ENCODE measurements at places on chromosomes 5 and 9. TPM values are rescaled to one million over a fixed set of nuclear protein-coding genes. Genes with fewer than 3 reads are reported as not detected.

DNA sequence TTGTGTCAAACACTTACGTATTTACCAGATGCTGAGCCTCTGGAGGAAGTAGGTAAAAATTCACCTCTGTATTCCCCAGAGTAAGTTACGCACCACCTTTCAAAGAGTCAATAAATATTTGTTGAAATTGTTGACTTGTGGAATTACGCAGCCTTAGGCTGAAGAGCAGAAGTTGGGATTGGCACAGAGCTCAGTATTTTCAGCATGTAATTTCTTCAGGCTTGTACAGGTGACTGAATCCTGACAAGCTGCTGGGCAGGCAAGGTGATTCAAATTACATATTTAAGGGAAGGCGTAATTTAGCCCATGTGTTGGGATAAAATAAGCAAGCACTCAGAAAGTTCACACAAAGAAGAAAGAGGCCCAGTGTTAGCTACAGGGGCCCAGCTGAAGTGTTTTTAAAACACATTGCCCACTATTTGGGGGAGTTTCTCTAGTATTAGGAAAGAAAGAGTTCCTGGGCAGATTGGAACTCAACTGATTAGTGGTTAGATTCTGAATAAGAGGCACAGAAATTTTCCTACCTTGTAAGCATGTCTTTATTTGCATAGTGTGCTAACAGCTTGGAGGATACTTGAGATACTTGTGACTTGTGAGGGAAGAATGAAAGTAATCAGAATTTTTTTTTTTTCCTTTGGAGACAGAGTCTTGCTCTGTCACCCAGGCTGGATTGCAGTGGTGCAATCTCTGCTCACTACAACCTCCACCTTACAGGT lies 165.3 kb upstream of the FBXL7 start:
- DNase-seq, result no peak

The FOXD4L6 gene
- total RNA-seq, result not detected

The PRLR gene
- 0.03 TPM for total RNA-seq

The TOR2A gene
- 8.2 TPM for total RNA-seq

DNA sequence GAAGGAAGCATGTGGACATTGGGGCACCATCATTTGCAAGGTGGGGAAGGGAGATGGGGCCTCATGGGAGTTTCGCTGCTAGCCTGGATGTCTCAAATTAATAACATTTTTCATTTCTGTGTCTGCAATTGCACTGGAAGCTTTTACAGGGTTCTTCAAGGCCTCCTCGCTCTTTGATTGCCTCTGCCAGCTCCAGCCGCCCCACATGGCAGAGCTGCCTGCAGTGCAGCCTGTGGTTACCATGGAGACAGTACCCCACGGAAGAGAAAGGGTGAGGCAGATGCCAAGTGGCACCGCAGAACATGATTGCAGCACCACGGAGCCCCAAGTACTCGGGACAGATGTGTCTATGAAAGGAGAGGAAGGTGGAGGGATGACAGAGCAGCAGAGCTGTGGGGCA lies 25.4 kb downstream of the CTNND2 start:
- no peak for DNase-seq

The GPR151 gene
- total RNA-seq, result not detected

DNA sequence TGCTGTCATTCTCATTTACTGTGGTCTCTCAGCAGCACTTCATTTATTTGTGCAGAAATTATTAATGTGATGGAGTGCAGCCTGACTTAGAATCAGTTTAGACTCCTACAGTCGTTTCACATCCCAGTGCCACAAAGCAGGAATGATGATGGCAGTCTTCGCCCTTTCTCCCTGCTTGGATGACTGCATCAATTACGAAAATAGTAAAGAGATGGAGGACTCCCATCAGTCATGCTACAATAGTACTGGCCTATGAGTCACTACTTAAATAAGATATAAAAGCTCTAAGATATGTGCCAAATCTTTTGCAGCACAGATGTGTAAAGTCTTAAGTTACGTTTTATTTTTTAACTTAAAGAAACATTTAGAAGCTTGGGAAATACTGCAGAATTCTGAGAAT lies 263.9 kb downstream of the CHSY3 start:
- no peak for DNase-seq

DNA sequence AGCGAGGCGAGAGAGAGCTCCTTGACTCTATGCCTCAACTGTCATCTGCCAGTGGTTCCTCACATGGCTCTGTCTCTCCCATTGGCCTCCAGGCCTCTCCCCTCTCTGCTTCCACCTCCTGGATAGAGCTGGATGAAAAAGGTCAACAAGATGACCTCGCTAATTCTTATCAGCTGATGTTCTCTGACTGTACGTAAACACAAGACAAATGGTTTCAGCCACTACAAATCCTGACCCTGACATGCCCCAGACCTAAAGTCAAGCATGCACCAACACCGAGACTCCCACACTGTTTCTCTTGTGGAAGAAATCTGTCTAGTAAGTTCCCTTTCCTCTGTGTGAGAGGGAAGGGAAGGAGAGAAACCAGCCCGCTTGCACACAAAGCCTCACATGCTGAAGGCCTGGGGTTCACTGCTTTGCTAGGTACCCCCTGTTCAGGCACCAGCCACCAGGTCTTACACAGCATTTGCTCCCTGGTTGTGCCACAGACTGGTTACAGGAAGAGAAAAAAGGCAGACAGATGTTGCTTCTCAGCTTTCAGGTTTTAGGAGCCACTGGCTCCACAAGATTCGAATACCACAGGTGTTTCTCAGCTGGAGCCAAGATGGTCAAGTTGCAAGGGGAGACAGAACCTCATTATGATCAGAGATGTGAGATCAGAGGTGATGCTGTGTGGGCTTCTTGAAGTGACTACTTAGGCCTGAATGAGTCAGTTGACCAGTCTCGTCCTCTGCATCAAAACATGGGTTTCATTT lies 592.5 kb downstream of the CCDC171 start:
- no peak for DNase-seq

The STKLD1 gene
- 1.0 TPM for total RNA-seq

- no peak for DNase-seq
Measured at GRCh38 chr5:66769839-66770617, 173.8 kb downstream of the MAST4 start.

GRCh38 chr9:124830593-124830992 lies 22.7 kb upstream of the WDR38 start:
- DNase-seq, result no peak

DNA sequence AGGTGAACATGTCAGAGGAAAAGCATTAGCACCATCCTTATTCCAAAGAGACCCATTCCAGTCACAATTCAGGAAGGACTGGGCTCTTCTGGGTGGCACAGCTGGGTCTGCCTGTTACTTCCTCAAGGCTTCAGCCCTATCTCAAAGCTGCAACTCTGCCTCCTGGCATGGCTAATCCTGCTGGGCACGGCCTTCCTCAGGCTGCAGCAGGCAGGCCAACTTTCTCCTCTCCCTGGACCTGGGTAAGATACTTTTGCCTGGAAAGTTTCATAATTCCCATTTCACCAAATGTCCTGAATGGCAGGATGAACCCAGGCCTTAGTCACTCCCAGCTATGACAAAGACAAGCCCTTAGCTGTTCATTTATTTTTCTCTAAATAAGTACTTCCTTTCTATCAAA lies 50.1 kb downstream of the MACROH2A1 start:
- DNase-seq, result no peak

GRCh38 chr5:147560718-147561331 lies 51.0 kb upstream of the DPYSL3 start:
- DNase-seq, result no peak

DNA sequence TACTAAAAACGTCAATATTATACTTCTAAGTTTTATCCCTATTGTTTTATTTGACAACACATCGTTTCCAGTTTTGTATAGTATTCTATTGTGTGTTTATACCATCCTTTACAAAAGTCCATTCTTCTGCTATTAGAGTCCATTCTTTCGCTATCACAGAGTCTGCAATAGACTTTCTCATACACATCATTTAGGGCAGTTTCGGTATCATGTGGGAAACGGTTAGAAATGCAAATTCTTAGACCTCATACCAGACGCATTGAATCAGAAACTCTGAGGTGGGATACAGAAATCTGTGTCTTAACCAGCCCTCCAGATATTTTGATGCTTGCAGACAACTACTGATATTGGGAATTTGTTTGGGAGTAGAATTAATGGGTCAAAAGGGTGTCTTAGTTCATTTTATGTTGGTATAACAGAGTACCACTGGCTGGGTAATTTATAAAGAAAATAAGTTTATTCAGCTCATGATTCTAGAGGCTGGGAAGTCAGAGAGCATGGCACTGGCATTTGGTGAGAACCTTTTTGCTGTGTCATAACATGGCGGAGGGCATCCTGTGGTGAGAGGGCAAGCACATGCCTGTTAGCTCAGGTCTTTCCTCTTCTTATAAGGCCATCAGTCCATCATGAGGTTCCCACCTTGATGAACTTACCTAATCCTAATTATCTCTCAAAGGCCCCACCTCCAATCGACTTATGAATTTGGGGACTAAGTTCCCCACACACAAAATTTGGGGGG lies 21.1 kb downstream of the CARTPT start:
- no peak for DNase-seq

All from CD4-positive, alpha-beta T cell (primary cell).